ENCODE measurements at places on chromosomes 4 and X.

GRCh38 chrX:49860867-49861535, 18.3 kb upstream of the USP27X start:
- no peak for DNase-seq

GRCh38 chr4:106253364-106254129, 62.5 kb downstream of the TBCK start:
- DNase-seq = no peak

DNA sequence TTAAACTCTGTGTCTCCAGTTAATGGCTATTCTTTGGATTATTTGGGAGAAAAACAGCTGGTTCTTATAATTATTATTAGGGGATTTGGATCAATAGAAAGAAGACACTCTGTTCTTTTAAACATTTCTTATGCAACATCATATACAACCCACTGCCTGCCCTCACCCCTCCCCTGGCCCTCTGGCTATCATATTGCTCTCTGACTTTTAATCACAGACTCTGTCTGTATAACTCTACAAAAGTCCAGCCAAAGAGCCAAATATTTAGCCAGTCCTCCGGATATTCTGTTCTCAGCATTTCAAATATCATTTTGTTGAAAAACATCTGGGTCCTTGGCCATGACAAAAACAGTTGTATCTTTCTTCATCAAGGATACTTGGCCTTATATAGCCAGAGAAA, 19.0 kb upstream of the PACRGL start:
- DNase-seq = no peak

- no peak for DNase-seq
Observed at GRCh38 chrX:14825851-14826250, 47.0 kb downstream of the FANCB start.

DNA sequence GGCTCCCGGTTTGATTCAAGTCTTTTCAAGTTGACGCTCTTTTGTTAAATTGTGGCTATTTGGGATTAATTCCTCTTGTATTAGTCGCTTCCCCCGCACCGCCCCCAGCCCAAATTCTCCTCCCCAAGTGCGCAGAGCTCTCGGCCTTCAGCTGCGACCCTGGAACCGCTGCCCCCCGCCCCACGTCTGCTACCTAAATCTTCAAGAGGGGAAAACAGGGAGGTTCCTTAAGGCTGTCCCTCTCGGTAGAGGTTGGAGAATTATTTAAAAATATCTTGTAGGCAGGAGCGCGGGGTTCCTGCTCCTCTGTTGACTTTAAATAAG, 860 bp upstream of the RPS6KA3 start:
- no peak for DNase-seq

DNA sequence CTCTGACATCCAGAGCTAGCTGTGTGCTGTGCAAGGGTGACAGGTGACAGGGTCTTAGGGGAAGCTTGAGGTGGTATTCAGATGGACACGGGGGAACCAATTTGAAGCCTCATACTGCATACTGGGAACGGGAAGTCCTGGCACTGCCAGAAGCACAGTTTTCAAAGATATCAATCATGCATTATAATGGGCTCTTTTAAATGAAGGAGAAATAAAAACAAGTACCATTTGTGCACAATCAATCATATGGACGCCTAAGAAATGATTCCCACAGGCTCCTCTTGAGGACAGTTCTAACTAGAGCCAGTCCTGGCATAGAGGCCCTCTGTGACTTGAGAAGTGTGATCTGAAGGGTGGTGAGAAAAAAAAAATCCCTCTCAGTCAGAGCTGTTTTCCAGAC, 50.9 kb downstream of the TSC22D3 start:
- DNase-seq = no peak

DNA sequence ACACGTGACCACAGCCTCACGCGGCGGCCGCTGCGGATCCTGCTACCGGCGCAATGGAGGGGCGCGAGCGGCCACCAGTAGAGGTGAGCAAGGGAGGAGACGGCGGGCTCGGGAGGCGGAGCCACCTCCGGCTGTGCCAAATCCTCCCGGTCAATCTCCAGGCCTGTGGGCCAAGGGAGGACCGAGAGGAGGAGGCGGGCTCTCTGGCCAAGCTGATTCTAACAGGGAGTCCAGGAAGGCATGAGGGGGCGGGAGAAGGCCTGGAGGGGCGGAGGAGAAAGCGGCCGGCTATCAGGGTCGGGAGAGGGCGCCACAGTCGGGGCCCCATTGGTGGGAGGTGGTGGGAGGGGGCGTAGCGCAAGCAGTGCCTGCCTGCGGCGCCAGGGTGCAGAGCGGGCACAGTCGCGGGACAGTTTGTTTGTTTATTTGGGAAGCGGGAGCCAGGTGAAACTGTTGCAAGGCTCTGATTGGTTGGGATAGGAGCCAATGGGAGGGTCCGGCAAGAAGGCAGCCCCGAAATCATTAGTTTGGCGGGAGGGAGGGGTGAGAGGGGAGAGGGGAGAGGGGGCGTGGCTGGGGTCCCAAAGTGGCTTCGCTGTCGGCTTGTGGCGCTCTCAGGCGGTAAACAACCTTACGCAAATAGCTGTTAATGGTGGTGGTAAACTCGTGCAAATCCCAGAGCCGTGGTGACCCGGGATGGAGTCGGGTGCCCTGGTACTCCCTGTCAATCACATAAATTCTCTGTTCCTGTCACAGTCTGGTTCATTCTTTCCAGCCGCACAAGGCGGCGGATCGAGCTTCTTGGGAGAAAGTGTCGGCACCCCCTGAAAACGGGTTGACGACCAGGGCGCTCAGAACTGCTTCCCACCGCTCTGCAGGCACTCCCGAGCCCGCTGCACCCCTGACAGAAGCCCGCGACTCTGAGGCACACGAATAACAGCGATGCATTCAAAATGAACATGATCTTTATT, at the start of gene IRS4:
Gene IRS4, minus strand, starts transcription at position 55 of the 971 bp plus-strand sequence.
- no peak for DNase-seq

DNA sequence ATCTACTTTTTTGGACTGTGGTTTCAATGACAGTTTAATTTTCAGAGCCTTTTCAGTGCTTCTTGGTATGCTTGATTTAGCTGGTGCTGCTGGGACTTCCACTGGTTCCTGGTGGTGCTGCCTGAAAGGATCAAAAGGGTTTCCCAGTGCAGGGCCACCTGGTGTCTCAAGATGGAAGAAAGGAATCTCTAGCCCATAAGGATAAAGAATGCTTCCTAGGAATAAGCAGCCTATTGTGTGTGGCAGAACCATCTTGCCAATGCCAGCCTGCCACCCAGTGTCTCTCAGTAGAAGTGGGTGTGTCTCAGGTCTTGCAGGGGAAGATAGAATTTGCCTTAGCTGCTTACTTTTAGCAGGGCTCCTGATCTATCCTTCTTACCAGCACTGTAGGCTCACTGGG, 15.0 kb upstream of the RAI2 start:
- DNase-seq = no peak

DNA sequence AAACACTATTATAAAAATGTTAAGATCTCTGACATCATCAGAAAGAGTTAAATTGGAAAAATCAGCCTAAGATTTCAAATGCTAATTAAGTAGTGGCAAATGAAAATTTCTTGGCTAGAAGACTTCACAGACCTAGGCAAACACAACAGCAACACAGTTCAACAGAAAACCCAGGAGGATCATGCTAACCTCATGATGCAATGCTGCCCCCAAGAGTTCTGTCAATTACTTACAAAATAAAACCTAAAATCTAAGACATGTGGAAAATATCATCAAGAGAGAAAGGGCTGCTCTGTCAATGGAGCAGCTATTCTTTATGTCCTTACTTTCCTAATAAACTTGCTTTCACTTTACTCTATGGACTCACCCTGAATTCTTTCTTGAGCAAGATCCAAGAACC, 21.0 kb downstream of the S100G start:
- peak; percentile 10 for DNase-seq

- no peak for DNase-seq
Observed at GRCh38 chr4:168757500-168757899, 252.6 kb downstream of the CBR4 start.

DNA sequence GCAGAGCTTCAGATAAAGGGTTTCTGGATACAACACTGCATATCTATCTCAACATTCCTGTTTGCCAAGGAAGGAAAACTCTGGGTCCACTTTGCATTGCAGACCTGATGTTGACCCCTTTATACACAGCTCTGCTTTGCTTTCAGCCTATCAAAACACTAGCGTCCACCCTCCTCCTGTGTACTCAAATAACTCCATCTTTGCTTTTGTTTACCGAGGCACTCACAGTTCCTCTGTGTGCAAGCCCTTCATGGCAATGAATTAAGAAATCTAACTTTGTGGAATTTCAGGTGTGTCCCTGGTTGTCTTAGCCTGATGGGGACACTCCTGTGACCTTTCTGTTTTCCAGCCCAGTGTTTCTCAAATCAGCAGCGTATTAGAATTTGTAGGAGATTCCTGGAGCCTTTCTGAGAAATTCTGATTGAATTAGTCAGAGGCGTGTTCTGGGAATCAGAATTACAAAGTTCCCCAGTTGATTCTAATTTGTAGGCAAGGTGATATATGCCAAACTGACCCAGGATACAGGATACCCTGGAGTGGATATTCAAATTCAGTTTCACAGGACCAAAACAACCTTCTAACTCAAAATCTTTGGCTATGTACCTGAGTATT, 68.6 kb downstream of the DTHD1 start:
- DNase-seq = no peak

DNA sequence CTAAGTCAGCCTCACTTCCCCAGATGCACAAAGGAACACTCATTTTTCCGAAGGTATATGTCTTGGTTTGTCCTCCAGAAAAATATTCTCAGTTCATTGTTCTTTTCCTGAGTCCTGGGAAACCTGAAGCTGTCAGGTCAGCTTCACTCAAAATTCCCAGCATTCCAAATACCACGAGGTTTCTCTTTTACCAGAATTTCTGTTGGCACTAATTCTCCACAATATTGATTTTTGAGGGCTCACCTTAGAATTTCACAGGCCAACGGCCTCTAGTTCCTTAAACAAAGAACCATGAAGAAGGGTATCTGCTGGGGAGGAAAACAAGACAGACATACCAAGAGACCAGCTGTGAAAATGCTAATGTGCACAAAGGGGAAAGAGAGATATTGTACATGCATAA, 8.0 kb upstream of the MAGEB5 start:
- DNase-seq = no peak

GRCh38 chr4:157572951-157573350, 352.4 kb downstream of the GRIA2 start:
- no peak for DNase-seq

GRCh38 chrX:45011131-45011530, 138.1 kb downstream of the KDM6A start:
- no peak for DNase-seq

- no peak for DNase-seq
Observed at GRCh38 chr4:67456577-67457196, 88.6 kb downstream of the CENPC start.

- peak; percentile 2 for DNase-seq
Observed at GRCh38 chrX:50988649-50989048, 78.1 kb downstream of the BMP15 start.

DNA sequence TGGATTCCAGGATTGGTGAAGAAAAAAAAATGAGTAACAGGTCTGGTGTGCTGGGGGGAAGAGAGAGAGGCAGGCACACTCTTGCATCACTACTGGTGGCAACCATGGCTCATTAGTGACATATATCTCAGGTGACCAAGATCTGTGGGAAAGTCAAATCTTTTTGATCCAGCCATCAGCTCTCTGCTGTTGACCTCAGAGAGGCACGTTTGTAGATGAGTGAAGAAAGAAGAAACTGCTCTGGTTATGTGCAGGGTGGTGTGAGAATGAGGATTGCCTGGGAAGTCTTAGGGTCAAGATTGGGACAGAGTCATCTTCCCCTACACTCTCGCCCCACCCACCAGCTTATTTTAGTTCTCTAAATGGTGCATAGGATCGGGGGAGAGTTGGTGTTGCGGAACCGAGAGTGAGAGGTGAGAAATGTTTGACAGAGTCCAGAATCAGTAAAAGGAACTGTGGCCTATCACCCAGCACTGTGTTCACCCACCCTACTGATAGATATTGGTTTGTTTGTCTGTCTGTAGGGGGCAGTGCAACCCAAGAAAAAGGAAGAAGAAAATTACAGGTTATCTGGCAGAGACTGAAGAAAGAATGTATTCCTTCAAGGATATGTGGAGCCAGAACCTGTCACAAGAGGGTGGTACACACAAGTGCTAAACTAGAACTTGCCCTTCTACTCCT, 21.9 kb downstream of the ARMCX6 start:
- peak; percentile 29 for DNase-seq

GRCh38 chr4:67746797-67747495, 7.2 kb downstream of the GNRHR start:
- peak; percentile 63 for DNase-seq

DNA sequence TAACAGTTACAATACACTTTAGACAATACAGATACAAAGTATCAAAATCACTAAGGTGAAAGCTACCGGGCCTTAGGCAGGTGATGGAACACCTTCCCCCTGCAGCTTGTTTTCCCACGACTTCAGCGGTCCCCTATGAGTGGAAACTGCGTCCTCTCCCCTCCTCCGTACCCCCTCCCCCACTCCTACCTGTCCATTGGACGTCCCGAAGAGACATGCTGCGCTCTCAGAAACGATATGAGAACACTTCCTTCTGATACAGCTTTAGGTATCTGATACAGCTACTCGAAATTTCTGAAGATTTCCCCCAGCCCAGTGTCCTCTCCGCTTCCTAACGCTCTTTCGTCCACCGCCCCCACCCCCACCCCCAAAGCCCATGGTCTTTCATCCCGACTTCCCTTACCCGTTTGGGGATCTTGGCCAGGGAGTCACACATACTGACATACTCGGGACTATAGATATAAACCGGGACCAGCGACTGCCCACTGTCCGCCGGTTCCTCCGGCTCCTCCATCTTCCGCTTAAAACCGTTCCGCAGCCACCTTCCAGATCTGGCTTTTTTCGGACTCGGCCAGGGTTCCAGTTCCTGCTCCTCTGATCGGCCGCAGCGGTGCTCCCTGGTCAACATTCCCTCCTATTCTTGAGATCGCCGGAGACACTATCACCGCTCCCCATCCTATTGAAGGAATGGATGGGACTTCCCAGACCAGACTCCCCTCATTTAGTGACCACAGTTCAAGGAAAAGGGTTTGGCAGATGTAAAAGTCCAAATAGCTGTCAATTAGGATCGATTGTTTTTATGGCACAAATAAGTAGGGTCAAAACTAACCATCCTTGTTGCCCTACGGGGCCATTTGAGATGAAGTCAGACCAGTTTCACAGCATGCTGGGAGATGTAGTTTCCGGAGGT, at the start of gene HDAC8:
Gene HDAC8, minus strand, starts transcription at position 596 of the 910 bp plus-strand sequence. Its CDS starts 82 bp downstream, at position 514.
- DNase-seq = peak; percentile 67

GRCh38 chr4:568351-568652, 7.8 kb downstream of the TMEM271 start:
- DNase-seq = no peak

GRCh38 chrX:147950352-147950751, 30.8 kb upstream of the FMR1NB start:
- DNase-seq = no peak

DNA sequence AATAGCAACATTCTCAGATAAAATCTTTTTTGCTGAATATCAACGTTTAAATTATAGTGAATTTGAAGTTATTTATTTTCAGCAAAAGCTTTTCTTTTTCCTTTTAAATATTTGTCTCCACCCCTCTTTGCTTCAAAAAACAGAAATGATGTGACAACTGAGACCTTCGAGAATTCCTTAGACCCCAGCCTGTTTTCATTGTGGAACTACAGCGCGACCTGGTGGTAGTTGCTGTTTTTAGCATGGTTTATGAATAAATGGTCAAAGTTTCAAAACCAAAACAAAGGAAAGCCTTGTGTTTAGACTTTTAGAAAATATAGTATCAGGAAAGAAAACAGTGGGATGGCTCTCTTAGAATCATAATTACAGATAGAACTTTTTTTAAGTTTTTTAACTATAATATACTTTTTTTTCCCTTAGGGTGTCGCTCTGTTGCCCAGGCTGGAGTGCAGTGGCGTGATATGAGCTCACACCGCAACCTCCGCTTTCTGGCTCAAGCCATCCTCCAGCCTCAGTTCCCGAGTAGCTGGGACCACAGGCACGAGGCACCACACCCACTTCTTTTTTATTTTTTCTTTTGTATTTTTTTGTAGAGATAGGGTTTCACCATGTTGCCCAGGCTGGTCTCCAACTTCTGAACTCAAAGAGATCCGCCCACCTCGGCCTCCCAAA, 26.8 kb upstream of the TMEM184C start:
- peak; percentile 29 for DNase-seq

Measured in AML-193 (cell line).